Eye (tissue), 1 donor: ENCODE measurements at places on chromosomes 2 and 18.

DNA sequence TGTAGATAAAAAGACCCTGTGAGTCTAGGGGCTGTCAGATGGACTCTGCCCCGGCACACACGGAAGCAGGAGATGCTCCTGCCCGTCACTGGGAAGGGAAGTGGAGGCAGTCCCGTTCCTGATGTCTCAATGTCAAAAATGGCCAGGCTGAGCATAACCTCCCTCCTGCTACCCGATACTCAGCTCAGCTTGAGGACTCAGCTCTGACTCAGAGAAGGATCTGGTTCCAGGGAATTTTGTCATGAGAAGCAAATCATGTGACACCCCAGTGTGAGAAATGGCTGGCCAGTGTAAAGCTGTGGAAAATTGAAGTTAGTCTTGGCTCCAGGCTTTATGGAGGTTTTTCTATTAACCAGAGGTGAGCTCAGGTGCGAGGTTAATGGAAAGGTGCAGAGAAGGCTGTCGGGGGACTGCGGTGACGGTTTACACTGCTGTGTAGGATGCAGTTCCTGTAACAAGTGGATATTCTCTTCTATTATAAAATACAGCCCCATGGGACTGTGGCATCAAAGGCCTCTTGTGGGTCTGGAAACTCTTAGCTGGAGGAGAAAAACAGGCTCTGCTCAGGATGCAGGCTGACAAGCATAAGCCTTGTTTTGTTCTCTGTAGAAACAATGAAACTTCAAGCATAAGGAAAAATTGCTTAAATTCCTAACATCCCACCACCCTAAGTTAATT lies 24.7 kb upstream of the AGAP1 start:
- DNase-seq = peak; percentile 22

GRCh38 chr18:57864615-57865121 lies 61.6 kb upstream of the ATP8B1 start:
- DNase-seq = no peak

- DNase-seq = no peak
These were observed 68.5 kb upstream of the NFU1 start for GRCh38 chr2:69505710-69506109.

GRCh38 chr2:79975791-79976565 lies 328.6 kb downstream of the LRRTM1 start:
- DNase-seq = no peak

DNA sequence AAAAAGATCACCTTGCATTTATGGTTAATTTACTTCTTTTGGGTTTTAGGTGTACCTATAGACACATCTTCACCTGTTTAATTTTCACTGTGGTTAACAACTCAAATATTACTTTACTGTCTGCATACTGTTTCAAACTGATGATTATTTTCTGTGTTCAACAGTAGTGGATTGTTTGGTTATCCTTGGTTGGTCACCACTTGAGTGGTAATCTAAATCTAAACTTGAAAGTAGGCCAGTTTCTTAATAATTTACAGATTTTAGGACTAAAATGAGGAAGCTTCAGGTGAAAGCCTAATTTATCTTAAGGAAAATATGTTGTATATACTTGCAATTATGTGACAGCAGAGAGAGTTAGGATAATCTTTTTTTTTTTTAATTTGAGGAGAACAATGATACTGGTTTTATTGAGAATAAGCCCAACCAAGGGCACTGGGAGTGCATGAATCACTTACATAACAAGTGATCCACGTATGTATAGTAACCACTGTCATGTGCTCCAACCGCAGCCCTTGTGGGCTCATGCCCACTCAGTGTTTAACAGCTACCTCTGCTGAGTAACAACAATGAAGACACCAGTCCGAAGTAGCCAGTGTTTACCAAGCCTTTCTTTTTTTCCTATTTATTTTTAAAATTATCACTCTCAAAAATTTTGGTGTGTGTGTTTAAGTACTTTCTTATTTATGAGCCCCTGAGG lies 31.0 kb upstream of the WDSUB1 start:
- no peak for DNase-seq

DNA sequence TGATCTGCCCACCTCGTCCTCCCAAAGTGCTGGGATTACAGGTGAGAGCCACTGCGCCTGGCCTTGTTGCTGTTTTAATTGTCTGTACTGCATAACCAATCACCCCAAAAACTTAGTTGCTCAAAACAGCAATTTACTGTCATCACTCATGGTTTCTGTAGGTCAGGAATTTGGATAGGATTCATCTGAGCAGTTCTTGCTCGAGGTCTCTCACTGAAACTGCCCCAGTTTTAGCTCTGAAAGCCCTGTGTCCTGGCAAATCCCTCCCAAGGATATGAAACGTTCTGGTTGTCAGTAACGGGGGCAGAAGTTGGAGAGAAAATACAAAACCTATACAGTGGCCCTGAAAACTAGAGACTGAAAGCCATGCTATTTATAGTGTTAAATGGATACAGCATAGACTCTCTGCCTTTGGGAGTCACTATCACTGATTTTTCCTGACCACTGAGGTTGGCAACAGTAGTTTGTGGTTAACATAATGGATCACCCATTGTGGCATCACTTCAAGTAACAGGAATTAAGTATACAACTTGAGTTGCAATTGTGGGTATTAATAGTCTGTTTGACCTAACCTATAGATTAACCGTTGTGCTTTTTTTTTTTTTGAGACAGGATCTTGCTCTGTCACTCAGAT lies 27.2 kb upstream of the ERICH2 start:
- no peak for DNase-seq

DNA sequence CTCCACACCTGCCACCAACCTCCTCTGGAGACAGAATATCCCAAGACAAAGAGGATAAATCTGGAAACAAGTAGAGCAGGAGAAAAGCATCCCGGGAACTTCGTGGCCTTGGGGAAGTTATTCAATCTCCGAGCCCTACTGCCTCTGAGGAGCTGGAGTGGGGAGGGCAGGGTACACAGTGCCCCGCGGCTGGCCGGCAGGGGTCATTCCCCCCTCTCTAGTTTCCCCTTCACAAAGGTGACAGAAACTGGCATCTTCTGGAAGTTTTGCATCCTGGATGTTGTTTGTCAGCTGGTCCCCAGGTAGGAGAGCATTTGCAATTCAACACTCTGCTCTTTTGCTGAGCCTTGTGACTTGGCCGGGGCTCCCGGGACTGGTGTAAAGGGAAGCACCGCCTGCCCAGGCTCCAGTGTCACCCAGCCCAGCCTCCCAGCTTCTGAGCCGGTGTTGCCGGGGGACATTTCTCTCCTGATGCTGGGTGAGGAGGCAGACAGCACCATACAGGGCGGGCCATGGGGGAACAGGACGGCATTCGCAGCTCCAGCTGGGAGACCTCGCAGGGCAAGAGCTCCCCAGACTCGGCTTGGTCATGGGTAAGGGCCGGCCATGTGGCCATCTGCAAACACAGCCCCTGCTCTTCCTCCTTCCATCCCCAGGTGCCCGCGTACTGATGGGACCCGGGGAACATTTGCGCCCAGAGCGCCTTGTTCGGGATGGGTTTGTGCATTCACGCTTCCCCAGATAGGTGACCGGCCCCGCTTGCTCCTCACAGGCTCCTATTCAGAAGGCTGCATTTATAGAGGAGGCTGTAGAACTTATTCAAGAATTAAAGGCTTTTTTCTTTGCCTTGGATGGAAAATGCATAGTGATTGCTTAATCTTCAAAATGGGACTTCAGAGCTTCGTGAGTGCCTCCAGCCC lies 7.4 kb upstream of the NTSR2 start:
- peak; percentile 25 for DNase-seq

DNA sequence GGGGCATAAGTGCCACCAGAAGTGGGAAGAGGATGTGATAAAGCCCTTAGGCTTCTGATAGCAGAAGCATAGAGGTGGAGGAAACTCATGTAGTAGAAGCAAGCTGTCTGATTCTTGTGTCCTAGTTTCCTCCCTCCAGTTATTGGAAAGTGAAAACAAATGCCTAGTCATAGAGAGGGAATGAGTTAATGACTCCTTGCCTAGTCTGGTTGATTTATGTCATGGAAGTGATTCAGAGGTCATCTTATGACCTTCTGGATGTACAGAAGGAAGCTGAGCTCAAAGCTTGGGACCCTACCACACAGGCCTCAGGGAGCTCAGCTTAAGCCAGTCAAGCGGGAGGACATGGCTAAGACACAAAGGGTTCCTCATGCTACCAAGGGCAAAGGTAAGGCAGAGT lies 232.2 kb downstream of the THSD7B start:
- no peak for DNase-seq

GRCh38 chr2:68742626-68743415 lies 8.2 kb downstream of the ARHGAP25 start:
- DNase-seq = no peak

- DNase-seq = no peak
These were observed 45.2 kb downstream of the TMEM131 start for GRCh38 chr2:97950329-97951154.

GRCh38 chr2:29226375-29226774 lies 111.2 kb downstream of the CLIP4 start:
- no peak for DNase-seq

GRCh38 chr18:22913861-22914260 lies 19.3 kb upstream of the RBBP8 start:
- peak; percentile 49 for DNase-seq

GRCh38 chr18:78647018-78647417 lies 332.6 kb upstream of the SALL3 start:
- no peak for DNase-seq

DNA sequence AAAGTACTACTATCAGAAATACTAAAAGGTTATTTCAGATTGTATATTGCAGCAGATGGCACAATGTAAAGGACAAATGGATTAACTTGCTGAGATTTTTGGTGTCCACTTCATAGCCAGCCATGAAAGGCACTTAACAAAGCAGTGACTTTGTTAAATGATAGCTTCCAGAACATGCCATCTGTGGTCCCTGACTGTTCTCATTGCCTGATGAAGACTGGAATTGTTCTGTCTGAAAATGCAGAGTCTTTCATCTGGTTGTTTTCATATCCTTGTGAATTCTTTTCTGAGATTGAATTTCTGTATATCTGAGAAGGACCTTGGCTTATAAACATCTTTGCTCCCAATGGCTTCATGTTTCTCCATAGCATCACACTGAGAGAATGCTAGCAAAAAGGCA lies 44.4 kb upstream of the LRRTM1 start:
- DNase-seq = no peak

GRCh38 chr2:122081751-122082150 lies 326.3 kb downstream of the TSN start:
- DNase-seq = no peak

GRCh38 chr18:7844017-7844416 lies 276.9 kb downstream of the PTPRM start:
- DNase-seq = no peak

- DNase-seq = no peak
These were observed 2137.3 kb upstream of the CELF4 start for GRCh38 chr18:39702888-39703287.

- no peak for DNase-seq
These were observed 269.9 kb downstream of the MYT1L start for GRCh38 chr2:2061091-2061696.

- DNase-seq = no peak
These were observed 195.0 kb downstream of the CCDC102B start for GRCh38 chr18:68992719-68993482.

DNA sequence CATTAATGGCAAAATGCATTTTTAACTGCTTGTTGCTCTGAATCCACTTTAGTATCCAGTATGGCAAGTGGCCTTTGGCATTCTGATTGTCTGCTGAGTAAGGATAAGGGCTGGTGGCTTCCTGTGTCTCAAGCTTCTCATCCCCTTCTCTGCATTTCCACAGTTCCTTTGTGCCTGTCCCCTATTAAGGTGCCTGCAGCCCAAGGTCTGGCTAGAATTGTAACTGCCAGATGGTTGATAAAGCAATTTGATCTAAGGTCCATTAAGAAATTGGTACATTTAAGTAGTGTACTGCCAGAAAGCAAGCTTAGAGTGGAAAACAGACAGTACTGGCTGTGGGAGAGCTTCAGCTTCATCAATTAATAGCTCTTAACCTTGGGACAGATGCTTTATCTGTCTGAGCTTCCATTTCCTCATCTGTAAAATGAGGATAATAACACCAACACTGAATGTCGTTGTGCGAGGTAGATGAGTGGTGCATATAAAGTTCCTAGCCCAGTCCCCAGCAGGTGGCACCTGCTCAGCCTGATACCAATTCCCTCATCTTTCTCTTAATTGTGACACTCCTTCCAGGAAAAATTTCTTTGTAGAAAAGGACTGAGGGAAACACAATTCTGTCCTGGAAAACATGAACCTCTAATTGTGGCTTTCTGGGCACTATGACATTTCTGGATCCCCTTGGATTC lies 570.6 kb upstream of the GCFC2 start:
- no peak for DNase-seq

GRCh38 chr2:37149626-37150322 lies 7.0 kb downstream of the EIF2AK2 start:
- DNase-seq = peak; percentile 6

GRCh38 chr2:230762317-230762896 lies 49.8 kb downstream of the CAB39 start:
- DNase-seq = no peak

GRCh38 chr2:175355246-175355645 lies 173.7 kb upstream of the ATP5MC3 start:
- DNase-seq = no peak

DNA sequence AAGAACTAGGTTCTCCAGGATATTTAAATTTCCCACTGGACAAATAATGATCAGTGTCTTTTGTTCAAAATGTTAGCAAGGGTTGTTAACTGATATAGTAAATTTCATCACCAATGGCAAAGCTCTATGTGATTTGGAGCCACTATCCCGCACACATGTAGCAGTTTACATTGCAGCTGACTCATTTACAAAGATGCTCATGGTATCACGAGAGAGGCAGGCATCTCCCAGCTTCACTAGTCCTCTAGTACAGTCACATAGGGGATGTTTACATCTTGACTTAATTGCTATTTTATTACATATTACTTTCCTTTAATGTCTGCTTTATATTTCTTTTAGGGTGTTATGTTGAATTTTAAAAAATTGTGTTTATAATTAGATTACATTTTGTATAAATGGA lies 30.7 kb downstream of the KCNE4 start:
- no peak for DNase-seq

DNA sequence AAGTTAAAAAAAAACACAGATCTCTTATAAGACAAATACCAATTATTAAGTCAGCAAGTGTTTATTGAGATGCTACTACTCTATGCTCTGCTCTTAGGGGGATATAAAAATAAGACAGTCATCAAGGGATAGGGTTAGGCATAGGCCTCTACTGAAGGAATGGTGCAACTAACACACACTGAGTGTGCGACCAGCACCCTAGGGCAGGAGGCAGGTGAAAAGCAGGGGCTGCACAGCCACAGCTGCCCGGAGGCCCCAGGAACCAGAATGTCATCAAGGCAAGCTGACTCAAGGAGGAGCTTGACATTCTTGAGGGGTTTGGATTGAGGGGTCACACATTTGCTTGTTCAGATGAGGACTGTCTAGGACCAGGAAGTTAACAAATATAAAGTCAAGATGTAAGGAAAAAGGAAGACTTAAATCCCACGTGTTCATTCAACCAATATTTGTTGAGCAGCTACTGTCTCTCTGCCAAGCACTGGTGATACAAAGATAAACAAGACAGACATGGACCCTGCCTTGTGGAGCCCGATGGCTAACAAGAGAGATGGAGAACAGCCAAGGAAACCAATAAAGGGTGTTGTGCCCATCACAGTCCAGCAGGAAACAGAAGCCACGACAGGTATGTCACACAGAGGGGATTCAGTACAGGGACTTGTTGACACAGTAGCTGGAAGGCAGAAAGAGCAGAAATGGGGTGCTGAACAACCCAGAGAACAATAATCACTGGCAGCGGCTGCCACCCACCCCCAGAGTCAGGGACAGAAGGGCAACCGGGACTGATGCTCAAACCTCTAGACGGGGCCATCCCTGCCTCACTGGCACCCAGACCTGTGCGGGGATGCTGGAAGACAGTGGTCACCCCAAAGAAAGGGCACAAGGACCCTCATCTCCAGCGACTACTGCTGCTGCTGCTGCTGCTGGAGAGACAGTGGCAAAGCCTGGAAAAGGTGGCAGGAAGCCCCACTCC lies 45.8 kb upstream of the MAL start:
- DNase-seq = no peak

- DNase-seq = no peak
These were observed 687.8 kb upstream of the DDX18 start for GRCh38 chr2:117126656-117127055.
